Vagina (tissue), 2 donors: ENCODE measurements at places on chromosomes 2 and 18. TPM values are rescaled to one million over a fixed set of nuclear protein-coding genes. Genes with fewer than 3 reads are reported as not detected.

Gene EVX2
- total RNA-seq = 0.98 TPM

Gene FAM237A
- not detected for total RNA-seq

Gene MC2R
- total RNA-seq = not detected

Gene MTCL1
- 23.6 TPM for total RNA-seq

Gene CYBRD1
- 226 TPM for total RNA-seq

Gene PLB1
- 2.5 TPM for total RNA-seq

Gene FNDC4
- total RNA-seq = 18.2 TPM

Gene GALNT5
- total RNA-seq = 3.2 TPM

Gene PPP1R1C
- not detected for total RNA-seq

Gene TSPYL6
- not detected for total RNA-seq
